Foreskin melanocyte (primary cell): ENCODE measurements at places on chromosomes 6 and 20.

- DNase-seq = peak; percentile 61
These were observed 117.5 kb downstream of the GPX5 start for GRCh38 chr6:28643017-28643740.

- no peak for DNase-seq
These were observed 18.8 kb downstream of the ZKSCAN3 start for GRCh38 chr6:28368522-28368921.

DNA sequence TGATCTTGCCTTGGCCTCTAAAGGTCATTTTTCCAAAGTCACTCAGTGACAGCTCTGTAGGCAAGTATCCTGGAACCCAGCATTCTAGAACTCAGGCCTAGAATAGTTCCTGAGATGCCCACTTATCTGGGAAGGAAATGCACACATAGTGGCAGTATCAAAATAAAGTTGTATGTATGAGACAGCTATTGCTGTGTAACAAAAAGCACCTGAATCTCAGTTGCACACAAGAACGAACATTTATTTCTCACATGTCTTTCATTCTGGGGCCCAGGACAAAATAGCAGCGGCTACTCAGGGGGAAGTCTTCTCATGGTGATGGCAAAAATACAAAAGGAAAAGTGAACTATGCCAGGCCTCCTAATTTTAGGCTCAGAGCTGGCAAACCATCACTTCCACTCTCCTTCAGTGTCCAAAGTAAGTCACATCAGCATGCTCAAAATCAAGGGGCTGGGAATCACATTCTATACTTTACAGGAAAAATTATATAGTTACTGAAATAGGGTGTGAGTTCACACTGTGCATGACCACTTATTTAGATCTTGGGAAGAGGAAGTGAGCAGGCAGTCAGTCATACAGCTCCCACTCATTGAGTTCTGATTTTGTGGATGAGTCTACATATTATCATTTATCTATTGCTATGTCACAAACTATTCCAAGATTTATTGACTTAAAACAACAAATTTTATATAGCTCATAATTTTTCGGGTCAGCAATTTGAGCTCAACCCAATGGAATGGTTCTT lies 133.7 kb upstream of the RIN2 start:
- no peak for DNase-seq

- no peak for DNase-seq
These were observed 4.5 kb upstream of the ENTPD6 start for GRCh38 chr20:25191051-25191450.
